HT1080 (cell line): ENCODE measurements at places on chromosomes 11 and 22. TPM values are rescaled to one million over a fixed set of nuclear protein-coding genes. Genes with fewer than 3 reads are reported as not detected.
A peak's percentile ranks its signal among the peaks of the same experiment; 100 is the strongest.

- no peak for DNase-seq
Observed at GRCh38 chr11:44409558-44410236, 99.8 kb upstream of the ALX4 start.

GRCh38 chr11:112555491-112556364 lies 295.1 kb upstream of the PLET1 start:
- DNase-seq, result peak; percentile 50

DNA sequence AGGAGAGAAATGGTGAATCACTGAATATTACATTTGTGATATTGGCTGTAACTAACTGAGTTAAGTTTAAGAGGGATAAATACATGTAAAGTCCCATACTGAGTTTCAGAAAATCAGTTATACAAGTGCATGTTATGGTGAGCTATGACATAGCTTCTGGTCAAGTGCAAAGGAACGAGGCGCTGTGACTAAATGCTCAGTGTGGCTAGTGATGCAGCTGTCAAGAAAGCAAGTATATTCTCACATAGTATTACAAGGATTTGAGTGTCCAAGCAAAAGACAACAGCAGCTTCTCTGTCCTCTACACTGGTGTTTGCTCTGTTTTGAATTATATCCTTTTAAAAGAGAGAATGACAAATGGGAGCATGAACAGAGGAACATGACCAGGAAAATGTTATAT lies 40.1 kb downstream of the CSRP3 start:
- DNase-seq, result no peak

- no peak for DNase-seq
Observed at GRCh38 chr22:19803736-19804267, 43.2 kb downstream of the TBX1 start.

- peak; percentile 59 for DNase-seq
Observed at GRCh38 chr22:37051391-37052385, at the start of gene KCTD17. Gene KCTD17, plus strand, starts transcription at chr22:37051742. Its CDS starts 19 bp downstream, at chr22:37051761.

DNA sequence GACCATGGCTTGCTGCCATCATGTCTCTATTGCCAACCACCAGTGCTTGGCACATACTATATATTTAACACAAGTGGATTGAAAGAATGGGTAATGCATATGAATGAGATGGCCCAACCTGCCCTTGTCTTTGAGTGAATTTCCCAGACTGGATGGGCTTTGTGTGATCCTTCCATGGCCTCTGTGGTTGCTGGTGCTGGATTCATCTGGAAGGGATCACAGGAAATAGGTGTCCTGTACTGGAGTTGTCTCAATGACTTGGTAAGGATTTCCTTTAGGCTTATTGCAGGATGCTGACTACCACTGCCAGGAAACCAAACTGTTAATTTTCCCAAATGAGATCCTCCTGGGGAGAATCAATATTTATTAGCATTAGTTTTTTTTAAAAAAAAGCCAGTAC lies 328.6 kb downstream of the TMEM135 start:
- DNase-seq, result no peak

GRCh38 chr22:48249713-48250268 lies 1487.3 kb downstream of the TBC1D22A start:
- DNase-seq, result no peak

- DNase-seq, result no peak
Observed at GRCh38 chr22:41574847-41575381, 14.1 kb downstream of the CSDC2 start.

DNA sequence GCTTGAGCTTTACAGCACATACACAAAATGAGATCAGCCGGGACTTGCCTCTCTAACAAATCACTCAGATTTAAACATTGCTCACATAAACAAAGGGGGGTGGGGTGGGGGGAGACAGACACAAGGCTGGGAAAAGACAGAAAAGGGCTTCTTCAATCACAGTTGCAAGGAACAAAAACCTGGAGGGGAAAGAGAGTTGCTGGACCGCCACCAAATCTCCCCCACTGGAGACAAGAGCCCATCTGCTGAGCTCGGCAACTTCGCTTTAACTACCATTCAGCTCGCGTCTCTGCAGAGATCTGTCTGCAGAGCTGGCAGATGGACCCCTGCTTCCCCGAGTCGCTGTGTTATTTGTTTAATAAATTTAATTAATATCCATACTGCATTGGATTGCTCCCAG lies 165.0 kb downstream of the RCN1 start:
- DNase-seq, result no peak

DNA sequence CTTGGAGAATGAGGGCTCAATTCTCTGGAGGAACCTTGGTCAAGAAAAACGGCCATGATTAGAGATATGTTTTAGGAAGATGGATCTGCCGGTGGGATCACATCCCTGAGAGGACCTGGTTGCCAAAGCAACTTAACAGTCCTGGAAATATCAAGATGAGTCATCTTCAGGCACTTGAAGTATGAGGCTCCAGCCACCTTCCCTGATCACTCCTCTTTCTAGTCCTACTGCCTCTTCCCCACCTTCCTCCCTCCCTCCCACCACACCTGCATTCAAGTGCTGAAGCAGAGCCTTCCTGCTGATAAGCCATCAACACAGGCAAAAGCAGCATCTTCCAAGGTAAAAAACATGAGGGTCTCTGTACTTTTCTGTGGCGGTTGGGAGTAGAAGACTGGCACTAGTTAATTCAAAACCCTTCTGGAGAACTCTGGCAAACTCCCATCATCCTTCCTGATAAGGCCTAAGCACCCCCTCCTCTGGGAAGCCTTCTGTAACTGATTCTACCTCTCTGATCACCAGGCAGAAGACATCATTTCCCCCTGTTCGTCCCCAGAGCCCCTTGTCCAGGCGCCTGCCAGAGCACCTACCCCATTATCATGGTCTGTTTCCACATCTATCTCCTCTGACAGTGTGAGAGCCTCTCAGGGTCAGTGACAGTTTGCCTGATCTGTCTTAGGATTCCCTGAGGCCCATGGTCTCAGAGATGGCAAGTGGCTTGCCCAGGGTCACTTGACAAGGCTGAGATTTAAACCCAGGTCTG lies 79.8 kb downstream of the CLPB start:
- peak; percentile 52 for DNase-seq

- DNase-seq, result no peak
Observed at GRCh38 chr11:73158356-73159051, 16.4 kb upstream of the FCHSD2 start.

- DNase-seq, result peak; percentile 38
Observed at GRCh38 chr22:32737811-32738497, 63.6 kb upstream of the TIMP3 start.

- no peak for DNase-seq
Observed at GRCh38 chr22:39419911-39420310, 20.3 kb downstream of the TAB1 start.

DNA sequence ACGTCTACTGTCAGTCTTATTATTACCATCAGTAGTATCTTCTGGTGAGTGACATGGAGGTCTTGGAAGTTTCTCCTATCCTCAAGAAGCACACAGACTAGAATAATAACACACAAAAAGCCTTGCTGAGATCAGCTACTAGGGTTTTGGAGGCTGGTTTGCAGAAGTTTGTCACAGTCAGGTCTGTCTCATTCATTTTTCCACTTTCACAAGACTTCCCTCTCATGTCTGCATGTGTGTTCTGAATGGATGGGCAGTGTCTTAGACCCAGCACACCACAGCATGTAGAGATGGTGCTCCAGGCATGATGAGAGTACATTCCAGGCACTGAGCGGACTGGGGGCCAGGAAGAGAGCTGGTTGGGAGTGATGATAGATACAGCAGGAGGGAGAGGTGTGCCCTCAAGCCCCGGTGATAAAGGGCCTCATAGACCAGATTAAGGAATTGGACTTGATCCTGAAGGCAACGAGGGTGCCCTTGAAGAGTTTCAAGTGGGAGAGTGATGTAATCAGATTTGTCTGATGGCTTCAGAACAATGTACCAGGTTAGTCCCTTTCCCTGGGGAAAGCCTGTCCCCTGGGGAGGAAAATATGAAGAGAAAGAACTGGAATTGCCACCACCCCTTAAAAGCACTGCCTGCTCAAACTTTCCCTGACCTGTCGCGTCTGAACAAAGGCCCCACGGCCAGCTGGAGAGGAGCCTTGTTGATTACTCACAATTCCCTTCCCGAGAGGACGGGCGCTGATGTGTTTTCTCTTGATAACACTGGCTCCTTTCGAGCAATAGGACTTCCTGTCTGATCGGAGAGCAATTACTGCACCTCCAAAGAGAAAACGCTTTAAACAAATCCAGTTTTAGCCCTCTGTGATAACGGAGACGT lies 45.1 kb upstream of the LMO2 start:
- peak; percentile 39 for DNase-seq

GRCh38 chr11:59267196-59267595 lies 54.5 kb upstream of the MPEG1 start:
- no peak for DNase-seq

DNA sequence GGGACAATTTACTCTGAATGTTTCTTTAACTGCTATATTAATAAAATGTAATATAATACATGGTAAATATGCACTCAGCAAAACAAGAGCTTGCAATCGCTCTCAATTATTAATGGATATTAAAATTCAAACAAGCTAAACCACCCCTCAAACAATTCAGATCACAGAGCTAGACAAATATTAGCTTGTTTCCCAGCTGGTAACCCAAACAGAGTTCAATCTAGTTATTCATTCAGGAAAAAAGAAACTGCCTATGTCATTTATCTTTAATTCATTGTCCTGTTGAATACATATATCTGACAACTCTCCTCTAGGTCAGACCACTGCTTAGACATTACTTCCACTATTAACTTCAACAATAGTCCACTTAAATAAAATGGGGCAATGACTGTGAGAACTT lies 78.7 kb downstream of the SERGEF start:
- no peak for DNase-seq

GRCh38 chr11:67504950-67505581 lies at the start of gene PITPNM1:
Gene PITPNM1, minus strand, starts transcription at chr11:67505363. Its CDS starts 1,183 bp downstream, at chr11:67504180.
- DNase-seq, result no peak

DNA sequence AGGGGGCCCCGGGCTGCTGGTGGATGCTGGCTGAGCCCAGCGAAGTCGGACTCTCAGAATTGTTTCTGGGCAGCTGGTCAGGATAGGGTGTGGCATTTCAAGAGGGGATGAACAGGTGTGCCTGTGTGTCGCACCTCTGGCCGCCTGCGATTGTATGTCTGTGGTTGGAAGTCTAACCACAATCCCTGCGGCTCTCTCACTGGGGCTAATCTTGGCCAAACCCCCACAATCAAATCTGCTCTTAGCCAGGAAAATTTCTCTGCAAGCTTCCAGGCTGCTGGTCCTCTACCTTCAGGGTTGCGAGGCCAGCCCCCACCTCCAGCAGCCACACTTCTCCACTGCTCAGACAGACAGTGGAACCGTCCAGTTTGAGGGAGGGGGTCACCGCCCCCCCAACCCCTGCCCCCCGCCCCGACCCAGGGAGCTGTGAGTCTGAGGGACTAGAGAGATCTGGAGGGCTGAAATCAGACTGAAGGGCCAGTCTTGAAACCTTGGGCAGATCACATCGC lies 953 bp downstream of the ATG16L2 start:
- peak; percentile 52 for DNase-seq

DNA sequence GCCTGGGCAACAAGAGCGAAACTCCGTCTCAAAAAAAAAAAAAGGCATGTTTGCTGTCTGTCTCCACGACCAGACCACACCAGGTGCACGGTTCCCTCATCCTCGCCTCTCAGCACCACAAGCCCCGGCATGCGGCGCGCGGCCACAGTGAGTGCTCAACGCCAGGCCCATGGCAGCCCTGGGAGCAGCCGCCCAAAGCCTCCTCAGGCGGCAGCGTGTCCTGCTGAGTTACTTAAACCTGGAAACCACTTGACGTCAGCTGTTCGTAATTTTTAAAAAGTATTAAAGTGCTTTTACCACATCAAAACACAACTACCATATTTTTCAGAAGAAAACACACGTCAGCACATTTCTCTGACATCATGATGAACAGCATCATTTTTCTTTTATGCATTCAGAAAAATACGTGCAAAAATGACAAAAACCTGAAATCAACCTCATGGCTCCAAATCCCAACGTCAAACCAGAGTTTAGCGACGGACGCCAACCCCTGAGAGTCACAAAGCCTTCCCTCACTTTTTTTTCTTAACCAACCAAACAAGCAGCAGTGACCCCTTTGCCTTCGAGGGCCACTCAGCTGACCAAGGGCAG lies 2.1 kb downstream of the DEAF1 start:
- no peak for DNase-seq

Gene BARX2
- not detected in 2 replicates for total RNA-seq

Gene MTFP1
- 37.1 and 60.4 TPM in 2 replicates for total RNA-seq

Gene UPK3A
- total RNA-seq, result not detected in 2 replicates
